ENCODE measurements at places on chromosomes 5 and 9.
A peak's percentile ranks its signal among the peaks of the same experiment; 100 is the strongest.

DNA sequence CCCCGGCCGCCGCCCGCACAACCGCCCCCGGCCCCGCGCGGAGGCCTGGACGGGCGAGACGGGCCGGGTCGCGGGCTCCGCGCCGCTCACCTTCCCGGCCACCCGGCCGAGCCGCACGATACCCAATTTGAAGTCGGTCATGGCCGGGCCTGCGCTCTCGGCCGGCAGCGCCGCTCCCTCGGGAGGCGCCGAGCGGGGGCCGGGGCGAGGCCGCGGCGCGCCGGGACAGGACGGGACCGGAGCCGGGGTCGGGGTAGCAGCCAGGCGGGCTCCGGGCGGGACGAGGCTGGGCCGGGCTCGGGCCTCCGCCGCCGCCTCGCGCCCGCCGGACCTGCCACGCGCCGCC lies 216 bp downstream of the ZMYND19 start:
- DNase-seq, result no peak

- peak; percentile 29 for DNase-seq
Observed at GRCh38 chr9:127803507-127804352, 1.0 kb downstream of the FPGS start.

DNA sequence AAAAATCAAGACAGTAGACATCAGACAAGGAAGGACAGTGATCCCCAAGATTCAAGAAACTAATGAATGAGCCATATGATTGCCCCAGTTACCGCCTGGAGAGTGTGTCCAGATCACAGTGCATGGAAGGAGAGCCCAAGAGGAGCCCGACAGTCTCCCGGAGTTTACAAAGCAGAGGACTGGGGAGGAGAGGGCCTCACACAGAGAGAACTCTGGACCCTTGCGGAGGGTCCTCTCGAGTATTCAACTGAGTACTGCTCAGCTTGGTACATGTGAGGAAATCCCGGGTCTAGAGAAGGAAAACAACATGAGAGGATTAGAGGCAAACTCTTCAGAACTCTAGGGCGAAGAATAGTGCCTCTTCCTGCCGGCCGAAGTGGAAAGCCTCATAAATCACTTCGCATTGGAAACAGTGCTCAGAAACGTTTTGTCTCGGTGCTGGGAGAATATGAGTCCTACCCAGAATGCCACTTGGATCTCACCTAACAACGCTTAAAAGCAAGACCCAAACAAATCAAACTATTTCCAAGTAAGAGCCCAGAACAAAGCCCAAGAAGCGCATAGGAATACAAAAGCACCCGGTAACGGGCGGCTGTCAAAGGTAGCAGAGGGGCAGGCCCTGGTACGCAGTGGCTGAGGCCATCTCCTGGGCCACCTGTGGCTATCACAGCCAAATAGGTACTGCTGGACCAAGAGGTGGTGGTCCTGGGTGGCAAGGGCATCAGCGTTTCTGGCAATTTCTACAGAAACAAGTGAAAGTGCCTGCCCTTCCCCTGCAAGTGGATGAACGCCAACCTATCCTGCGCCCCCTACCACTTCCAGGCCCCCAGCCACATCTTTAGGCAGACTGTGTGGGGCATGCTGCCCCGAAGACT lies 36.0 kb downstream of the FAM78A start:
- DNase-seq, result no peak

DNA sequence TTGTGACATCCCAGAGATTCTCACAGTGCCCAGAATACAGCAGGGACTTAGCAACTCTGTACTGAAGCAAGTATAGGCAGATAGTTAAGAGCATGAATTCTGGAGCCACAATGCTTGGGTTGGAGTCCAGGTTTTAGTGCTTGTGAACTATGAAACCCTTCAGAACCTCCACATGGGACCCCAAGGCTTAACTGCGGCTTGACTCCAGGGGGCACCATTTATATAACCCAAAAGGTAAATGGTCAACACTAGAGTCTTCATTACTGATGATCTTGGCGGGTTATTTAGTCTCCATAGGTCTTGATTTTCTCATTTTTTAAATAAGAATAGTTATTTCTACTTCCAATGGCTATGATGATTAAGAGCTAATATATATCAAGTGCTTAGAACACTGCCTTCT lies 390.3 kb downstream of the TAF11L14 start:
- no peak for DNase-seq

GRCh38 chr9:31790720-31791119 lies 593.7 kb upstream of the ACO1 start:
- no peak for DNase-seq

DNA sequence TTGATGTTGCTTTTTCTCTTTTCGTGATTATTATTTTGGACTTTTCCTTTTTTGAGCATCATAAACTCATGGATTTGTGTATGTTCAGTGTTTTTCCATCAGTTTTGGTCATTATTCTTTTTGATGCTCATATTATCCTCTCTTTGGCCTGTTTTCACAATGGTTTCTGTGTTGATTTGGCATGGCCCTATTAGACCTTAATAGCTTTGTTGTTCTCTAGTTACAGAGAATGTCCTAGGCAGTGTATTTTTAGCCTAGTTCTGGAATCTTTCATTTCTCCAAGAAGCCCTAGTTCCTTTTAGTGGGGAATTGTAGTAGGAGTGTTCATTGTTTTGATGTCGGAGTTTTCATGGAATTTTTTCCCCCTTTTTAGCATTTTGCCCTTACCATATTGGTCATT lies 41.3 kb upstream of the ROPN1L start:
- DNase-seq, result no peak

DNA sequence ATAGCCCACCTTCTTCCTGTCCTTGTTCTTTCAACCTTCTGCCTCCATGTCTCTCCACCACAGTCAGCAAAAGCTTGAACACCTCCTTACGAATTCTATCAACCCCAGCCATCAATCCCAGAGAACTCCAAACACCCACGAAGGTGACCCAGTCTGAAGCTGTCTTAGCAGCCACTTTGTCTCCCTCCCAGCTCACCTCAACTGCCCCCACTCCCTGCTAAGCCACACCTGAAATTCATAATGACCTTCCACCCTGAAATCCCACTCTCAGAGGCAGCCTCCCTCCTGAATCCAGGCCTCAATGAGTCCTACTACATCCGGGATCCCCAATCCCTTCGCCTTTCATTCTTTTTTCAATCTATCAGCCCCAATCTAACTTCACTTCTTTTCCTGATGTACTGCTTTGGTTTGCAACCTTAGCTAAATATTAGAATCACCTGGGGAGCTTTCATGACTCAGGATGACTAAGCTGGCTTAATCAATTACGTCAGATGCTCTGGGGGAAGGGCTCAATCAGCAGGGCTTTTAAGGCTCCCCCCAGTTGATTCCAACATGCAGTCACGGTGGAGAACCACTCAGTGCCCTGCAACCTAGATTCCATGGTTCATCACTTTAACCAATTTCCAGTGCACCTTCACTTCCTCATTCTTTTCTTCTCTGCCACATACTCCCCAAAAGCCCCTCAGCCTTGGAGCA lies 32.2 kb downstream of the BHMT start:
- no peak for DNase-seq

GRCh38 chr5:160427607-160428006 lies 6.0 kb downstream of the PTTG1 start:
- DNase-seq, result no peak

- no peak for DNase-seq
Observed at GRCh38 chr5:178108966-178109365, 4.4 kb upstream of the N4BP3 start.

- no peak for DNase-seq
Observed at GRCh38 chr9:109499093-109499630, 1.1 kb upstream of the PTPN3 start.

DNA sequence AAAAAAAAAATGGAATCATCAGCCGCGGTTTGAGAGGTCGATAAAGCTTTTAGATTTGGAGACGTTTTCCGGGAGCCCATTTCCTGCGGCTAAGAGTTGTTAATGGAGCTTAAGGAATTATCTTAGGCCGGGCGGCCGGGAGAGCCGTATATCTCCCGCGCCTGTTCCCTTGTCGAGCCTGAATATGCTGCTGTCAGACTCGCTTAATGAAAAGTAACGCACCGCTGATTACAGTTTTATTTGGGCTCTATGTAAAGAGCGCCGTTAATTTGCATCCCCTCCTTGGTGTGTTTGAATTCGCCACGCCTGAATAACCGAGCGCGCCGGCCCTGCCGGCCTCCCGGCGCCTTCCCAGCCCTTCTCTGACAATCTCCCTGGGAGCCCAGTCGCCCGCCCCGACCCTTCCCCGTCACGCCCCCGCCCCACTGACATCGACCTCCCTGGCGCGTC lies 7.9 kb downstream of the IRX4 start:
- DNase-seq, result no peak

GRCh38 chr9:29100762-29101161 lies 1527.5 kb upstream of the C9orf72 start:
- DNase-seq, result no peak

DNA sequence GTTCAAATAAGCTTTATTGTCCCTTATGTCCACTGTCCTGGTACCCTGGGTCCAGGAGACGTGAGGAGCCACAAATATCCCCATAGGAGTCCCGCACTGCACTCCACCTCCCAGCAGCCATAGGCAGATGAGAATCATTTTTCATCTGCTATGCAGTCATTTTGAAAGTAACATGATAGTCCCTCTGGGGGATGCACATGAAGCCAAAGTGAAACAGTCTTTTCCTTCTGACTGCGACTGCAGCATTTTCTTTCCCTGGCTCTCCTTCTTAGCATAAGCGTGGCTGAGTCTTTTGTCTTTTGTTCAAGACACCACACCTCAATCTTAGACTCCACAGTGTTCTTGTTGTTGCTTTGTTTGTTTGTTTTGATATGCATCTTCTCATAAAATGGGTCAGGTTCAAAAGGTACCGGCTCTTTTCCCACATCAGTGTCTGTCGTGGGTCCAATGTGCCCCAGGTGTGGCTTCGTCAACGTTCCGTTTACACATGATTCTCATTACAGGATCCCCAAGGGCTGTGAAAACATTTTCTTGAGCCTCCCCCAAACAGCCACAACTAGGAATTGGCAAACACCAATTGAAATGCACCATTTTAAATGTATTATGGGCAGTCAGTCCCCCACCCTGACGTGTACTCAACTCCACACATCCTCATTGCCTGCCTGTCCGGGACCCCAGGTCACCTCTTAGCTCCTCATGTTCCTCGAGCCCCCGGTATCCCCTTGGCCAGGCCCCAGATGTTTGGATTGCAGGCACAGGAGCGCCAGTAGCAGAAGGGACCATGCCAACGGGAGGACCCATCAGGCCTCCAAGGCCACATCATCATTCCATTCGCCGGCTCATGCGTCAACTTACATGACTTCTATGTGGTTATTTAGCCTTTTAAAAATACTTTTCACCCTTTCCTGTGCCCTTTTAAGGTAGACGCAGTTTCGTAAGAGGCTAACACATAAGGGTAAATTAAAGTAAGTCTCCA lies 237.8 kb upstream of the DAPK1 start:
- DNase-seq, result no peak

GRCh38 chr9:106953174-106953573 lies 90.2 kb downstream of the ZNF462 start:
- DNase-seq, result peak; percentile 64
